ENCODE measurements at places on chromosomes 1 and 21. TPM values are rescaled to one million over a fixed set of nuclear protein-coding genes. Genes with fewer than 3 reads are reported as not detected.

The MTARC2 gene
- total RNA-seq = 25.9 TPM

The ABL2 gene
- total RNA-seq = 18.4 TPM

The DENND1B gene
- total RNA-seq = 27.6 TPM

The ZSWIM5 gene
- 1.6 TPM for total RNA-seq

The TMEM35B gene
- total RNA-seq = 18.3 TPM

The ATP6V1G3 gene
- total RNA-seq = not detected

The SV2A gene
- 1.2 TPM for total RNA-seq

The FYB2 gene
- total RNA-seq = not detected

The CCDC27 gene
- 0.09 TPM for total RNA-seq

The PTPRF gene
- total RNA-seq = 11.1 TPM

The GAS5 gene
- total RNA-seq = 91.5 TPM

The SLFNL1 gene
- 0.53 TPM for total RNA-seq

The LCE2C gene
- total RNA-seq = not detected

The ANGPTL1 gene
- 22.6 TPM for total RNA-seq

The CTNNBIP1 gene
- total RNA-seq = 39.0 TPM

The HTR6 gene
- total RNA-seq = not detected

The ALX3 gene
- total RNA-seq = not detected

The VASH2 gene
- 0.91 TPM for total RNA-seq

The DNALI1 gene
- total RNA-seq = 8.2 TPM

The S100A14 gene
- 2.5 TPM for total RNA-seq

The FCAMR gene
- not detected for total RNA-seq

The PTPN14 gene
- 20.1 TPM for total RNA-seq

The CMPK1 gene
- 82.5 TPM for total RNA-seq

The C8A gene
- not detected for total RNA-seq

The CLCA4 gene
- not detected for total RNA-seq

The CRYAA gene
- total RNA-seq = not detected

The PATJ gene
- 51.8 TPM for total RNA-seq

The RXFP4 gene
- total RNA-seq = not detected

The RIPPLY3 gene
- total RNA-seq = not detected

The TSPEAR gene
- total RNA-seq = 0.29 TPM

The AK5 gene
- 2.3 TPM for total RNA-seq

The NDC1 gene
- 8.5 TPM for total RNA-seq

The AJAP1 gene
- total RNA-seq = 0.14 TPM

The RGS8 gene
- total RNA-seq = not detected

The CCDC30 gene
- 2.5 TPM for total RNA-seq

The OR2M3 gene
- not detected for total RNA-seq
